ENCODE measurements at places on chromosomes 1 and 21.

DNA sequence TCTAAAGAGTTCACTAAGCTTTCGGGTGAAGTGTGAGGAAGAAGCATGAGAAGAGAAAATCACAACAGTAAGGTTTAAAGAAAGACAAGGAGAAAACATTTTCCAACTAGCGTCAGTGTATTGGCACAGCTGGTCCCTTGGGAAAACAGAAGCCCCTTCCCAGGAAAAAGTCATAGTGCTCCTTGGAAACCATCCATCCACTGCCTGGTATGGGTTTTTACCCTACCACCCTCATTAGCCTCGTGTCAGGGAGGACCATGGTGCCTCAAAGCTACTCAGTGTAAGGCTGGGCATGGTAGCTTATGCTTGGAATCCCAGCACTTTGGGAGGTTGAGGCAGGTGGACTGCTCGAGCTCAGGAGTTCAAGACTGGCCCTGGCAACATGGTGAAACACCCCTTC, 12.7 kb downstream of the AADACL4 start:
- no peak for DNase-seq

DNA sequence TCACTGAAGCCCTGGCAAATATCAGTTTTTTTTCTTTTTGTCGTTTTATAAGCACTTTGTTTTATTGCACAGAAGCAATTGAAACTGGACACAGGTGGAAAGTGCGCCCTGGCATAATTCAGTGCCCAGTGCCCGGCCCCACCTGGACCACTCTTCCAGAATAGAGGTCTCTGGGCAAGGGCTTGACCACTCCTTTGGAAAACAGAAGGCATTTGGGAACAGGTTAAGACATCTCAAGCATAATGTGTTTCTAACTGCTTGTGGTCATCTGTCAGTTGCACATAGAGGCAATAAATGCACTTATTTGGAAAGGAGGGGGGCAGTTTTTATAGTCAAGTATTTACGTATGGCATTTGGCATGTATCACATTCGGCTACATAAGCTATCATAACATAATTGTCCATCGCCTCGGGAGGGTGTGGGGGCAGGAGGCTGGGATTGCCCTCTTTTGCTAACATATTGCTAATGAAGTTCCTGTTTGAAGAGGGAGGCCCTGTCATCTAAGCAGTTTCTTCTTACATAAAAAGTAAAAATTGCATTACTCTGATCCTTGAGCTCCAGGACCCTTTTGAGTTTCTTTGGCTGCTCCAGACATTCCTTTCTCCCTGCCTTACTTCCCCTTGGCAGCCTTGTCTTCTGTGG, 14.7 kb upstream of the CD2 start:
- DNase-seq = no peak

DNA sequence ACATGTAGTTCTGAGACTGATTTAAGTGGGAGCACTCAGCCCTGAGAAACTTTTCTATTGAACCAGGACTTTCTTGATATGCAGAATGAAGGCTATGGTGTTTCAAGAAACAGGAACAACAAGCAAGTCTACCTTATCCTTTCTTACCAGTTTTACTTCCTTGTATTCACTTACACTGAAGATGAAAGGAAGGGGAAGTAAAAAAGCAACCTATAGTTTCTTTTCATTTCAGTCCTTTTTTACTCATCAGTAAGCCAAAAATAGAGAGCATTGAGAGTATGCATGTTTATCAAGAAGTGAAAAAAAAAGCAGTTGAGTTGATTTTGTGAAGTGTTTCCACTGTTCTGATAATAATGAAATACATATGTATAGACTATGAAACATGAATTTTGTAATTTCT, 1010.3 kb downstream of the AMY1C start:
- no peak for DNase-seq

- no peak for DNase-seq
Measured at GRCh38 chr1:177820213-177820612, 149.6 kb downstream of the SEC16B start.

GRCh38 chr1:234987415-234988154, 141.1 kb downstream of the TOMM20 start:
- DNase-seq = no peak

All from AG04450 (cell line).